ENCODE measurements at places on chromosomes 6 and 20. TPM values are rescaled to one million over a fixed set of nuclear protein-coding genes. Genes with fewer than 3 reads are reported as not detected.

- DNase-seq, result no peak
Measured at GRCh38 chr20:52843425-52843824, 128.7 kb upstream of the TSHZ2 start.

TBPL1 gene
- total RNA-seq, result 42.2 TPM

MCCD1 gene
- not detected for total RNA-seq

DNA sequence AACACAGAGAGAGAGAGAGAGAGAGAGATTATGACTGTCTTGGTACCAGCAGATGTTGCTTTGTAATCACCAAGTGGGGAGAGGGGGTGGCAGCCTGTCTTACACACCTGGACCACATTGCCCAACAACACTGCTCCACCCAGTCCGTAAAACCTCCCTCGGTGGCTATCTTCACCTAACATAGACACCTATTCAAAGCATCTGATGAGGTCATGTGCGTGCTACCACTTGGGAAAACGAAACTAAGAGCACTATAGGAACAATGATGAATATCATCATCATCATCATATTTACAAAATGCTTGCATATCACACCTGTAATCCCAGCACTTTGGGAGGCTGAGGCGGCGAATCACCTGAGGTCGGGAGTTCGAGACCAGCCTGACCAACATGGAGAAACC lies 24.1 kb upstream of the SALL4 start:
- no peak for DNase-seq

DNA sequence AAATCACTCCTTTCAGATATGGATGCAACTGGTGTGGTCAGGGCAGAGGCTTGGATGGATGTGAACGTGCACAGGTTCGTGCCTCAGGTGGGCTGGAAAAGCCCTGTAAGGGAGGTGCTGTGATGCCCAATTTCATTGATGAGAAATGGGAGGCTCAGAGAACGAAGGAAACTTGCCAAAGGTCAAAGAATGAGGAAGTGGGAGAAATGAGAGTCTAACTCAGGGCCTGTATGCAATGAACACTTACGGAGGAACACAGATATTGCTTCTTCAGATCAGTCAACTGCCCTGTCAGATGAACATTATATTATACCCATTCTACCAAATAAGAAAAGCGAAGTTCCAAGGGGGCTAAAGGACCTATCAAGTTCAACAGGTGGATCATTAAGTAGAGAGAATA lies 134.7 kb downstream of the RCAN2 start:
- DNase-seq, result no peak

DNA sequence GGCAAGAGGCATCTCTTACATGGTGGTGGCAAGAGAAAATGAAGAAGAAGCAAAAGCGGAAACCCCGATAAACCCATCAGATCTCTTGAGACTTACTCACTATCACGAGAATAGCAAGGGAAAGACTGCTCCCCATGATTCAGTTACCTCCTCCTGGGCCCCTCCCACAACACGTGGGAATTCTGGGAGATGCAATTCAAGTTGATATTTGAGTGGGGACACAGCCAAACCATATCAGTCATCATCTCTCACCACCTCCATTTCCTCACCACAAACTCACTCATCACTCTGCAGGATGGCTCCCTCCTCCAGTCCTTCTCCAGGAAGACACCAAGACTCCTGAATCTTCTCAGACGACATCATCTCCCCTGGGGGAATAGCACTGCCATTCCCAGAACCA lies 25.8 kb upstream of the SLC16A10 start:
- DNase-seq, result no peak

- DNase-seq, result no peak
Measured at GRCh38 chr6:109255946-109256640, 126.2 kb downstream of the CD164 start.

WFDC5 gene
- not detected for total RNA-seq

GRCh38 chr20:39825524-39825923 lies 863.4 kb downstream of the DHX35 start:
- no peak for DNase-seq

DPPA5 gene
- not detected for total RNA-seq

BCKDHB gene
- 14.4 TPM for total RNA-seq

DNA sequence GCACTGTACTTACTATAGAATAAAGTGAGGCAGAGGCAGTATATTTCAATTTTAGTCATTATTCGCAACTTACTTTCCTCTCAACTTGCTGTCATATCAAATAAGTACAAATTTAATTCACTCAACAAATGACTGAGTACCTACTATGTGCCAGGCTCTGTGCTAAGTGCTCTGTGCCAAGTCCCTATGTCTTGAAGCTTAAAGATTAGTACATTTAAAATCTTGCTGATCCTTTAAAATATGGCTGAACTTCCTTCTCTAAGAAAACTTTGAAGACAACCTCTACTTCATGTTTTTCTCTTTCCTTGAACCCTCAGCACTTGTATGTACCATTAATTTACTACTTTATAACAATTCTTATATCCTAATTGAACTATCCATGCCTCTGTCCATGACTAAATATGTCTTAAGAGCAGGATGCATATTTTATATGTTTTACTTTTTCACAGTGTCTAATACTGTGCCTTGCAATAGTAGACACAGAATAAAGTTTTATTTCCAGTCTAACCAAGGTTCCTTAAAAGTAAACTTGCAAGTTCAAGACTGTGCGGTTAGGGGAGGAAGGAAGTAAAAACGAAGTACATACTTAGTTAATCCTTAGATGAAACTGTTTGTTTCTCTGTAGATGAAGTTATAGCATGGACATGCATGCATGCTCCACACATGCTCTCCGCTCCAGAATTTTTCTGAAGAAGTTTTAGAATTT lies 10.0 kb upstream of the LATS1 start:
- DNase-seq, result no peak

- no peak for DNase-seq
Measured at GRCh38 chr20:63695424-63696305, 787 bp upstream of the TNFRSF6B start.

DNA sequence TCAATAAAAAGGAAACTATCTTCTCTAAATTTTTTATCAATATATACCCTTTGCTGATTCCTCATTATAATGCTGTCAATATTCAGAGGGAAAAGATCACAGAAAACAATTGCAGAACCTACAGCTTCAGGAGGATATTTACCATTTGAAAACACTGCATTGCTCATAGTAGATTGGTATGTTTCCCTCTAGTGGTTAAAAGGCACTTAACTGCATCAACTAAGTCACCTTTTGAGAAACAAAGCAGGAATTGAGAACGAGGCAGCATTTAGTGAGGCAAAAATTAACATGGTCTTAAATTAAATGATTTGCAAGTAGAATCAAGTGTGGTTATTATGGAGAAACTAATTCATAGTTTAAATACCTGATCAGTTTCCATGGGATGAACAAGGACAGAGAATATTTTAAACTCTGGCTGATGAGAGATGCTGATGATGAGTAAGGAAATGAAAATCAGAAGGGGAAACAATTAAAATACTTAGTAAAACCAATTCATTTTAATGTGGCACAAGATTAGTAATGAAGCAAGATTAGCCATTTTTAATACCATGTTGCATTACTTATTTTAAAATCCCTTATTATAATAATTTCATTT lies 642.1 kb downstream of the EPHA7 start:
- DNase-seq, result no peak

GRCh38 chr20:1357921-1358671 lies 29.2 kb upstream of the SDCBP2 start:
- peak; percentile 60 for DNase-seq

GRCh38 chr6:51891784-51892183 lies 195.6 kb downstream of the PKHD1 start:
- no peak for DNase-seq

MAP3K4 gene
- total RNA-seq, result 46.3 TPM

DNA sequence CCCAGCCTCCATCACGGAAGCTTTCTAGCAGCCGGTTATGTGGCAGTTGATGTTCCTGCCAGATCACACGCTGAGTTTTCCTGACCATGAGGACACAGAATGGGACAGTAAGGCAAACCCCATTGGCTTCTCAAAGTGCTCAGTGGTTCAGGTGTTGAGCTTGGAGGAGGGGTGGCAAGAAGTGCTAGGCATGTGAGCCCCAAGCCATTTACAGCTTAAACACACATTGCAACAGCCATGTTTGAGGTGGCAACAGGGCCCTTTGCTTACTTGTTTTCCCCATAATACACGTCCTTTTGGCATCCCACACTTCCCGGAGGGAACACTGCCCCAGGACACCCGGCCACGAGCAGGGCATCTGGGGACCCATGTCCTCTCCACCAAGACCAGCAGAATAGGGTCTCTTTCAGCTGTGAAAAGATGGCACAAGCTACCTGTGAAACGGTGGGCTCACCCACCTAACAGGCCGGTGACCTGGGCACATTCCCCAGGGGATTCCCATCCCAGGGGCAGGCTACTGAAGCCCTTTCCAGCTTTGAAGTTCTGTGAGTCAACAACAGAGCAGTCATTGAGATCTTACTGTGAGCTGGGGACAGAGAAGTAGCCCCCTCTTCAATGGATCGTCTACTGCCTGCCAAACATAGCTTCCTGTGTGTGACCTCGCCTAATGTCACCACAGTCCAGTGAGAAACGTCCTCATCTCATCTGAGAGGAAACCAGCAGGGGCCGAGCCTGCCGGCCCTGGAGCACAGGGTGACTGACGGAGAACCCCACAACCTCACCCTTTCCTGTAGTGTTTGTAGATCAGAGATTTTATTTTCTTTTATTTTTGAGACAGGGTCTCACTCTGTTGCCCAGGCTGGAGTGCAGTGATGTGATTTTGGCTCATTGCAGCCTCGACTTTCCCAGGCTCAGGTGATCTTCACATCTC lies 4.0 kb upstream of the TLDC2 start:
- no peak for DNase-seq

DNA sequence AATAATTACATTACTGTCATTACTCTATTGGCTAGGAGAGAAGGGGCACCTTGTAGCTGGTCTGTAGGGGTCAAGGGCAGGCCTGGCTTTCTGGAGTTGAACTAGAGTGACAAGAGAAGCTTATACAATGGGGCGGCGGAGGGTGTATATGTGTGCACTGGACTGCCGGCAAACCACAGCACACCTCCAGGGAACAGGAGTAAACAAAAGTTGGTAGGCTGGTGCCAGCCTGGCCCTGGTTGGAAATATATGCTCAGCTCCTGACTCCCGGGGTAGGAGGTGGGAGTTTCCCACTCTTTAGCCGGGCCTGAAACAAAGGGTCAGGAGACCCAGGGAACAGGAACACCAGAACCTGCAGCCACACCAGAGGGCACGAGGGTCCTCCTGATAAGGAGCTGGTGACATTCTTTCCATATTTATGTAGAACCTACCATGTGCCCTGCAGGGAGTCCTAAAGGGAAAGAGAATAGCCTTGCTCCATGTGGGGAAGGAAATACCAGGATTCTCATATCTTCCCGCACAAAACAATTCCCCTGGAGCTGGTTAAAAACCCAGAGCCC lies 5.1 kb downstream of the C6orf132 start:
- no peak for DNase-seq

ASF1A gene
- total RNA-seq, result 42.9 TPM

GJA1 gene
- not detected for total RNA-seq

- no peak for DNase-seq
Measured at GRCh38 chr6:79494841-79495240, 42.4 kb downstream of the LCA5 start.

TPBG gene
- total RNA-seq, result not detected
